Left ventricle myocardium superior (tissue), 1 donor: ENCODE measurements at places on chromosomes 3 and 15.

GRCh38 chr15:42890161-42890913 is 30.2 kb downstream of the TTBK2 start:
- DNase-seq: no peak

DNA sequence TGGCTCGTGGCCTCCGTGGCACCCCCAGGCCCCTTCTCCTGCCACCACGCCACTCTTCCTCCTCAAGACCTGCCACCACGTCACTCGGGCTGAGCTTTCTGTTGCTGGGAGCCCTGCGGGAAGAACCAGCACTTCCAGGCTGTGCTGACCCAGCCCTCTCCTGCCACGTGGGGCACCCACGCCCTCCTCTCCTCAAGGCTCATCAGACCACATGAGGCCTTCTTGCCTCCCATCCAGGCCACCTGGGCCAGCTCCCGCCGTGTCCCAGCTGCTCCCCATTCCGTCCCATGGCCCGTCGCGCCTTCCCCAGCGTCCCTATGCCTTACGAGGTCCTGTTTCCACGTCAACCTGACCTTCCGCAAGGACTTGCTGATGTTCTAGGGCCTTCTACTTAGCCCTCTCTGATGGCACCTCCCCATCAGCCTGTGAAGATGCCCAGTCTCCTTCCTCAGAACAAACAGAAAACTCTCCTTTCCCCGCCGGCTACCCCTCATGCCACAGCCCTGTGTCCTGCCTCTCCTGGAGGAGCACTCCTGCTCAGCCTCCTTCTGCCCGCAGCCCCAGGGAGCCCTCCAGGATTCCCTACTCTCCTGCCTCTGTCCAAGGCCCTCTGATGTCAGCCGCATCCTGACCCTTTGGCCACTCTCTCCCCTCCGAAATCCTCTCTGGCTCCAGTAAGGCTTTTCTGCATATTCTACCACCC is 71.1 kb upstream of the BLM start:
- DNase-seq: no peak

DNA sequence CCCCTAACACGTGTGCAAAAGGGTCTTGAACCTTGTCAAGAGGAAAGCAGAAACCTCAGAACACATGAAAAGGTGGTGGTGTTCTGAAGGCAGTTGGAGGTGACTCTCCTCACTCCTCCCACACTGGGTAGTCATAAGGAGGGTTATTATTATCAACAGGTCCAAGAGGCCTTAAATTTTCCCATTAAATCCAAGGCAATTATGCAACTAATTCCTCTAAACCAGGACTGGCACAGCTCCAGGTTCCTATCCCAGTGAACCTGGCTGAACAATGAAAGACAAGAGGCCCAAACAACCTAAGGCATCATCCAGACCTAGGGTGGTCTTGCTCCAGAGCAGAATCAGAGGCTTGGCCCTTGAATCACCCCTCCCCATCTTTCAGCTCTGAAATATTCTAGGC is 15.0 kb downstream of the MYLK start:
- DNase-seq: no peak

DNA sequence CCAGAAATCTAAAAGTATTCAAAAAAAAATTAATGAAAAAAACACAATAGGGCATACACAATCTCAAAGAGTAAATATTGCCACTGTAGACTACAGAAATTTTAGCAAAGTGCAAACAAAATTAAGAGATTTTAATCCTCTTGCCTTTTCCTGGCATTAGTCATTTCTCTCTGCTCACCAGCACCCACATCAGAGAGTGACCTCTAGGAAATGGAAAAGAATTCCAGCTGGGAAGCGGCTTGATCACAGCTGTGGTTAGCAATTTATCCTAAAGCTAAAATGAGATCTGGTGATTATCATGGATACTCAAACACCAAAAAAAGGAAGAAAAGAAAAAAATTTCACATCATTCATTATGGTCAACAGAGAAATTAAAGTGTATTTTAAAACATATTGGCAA is 7.5 kb downstream of the CSNK1G1 start:
- no peak for DNase-seq

GRCh38 chr15:73436613-73437012 is 6.4 kb upstream of the REC114 start:
- DNase-seq: no peak

DNA sequence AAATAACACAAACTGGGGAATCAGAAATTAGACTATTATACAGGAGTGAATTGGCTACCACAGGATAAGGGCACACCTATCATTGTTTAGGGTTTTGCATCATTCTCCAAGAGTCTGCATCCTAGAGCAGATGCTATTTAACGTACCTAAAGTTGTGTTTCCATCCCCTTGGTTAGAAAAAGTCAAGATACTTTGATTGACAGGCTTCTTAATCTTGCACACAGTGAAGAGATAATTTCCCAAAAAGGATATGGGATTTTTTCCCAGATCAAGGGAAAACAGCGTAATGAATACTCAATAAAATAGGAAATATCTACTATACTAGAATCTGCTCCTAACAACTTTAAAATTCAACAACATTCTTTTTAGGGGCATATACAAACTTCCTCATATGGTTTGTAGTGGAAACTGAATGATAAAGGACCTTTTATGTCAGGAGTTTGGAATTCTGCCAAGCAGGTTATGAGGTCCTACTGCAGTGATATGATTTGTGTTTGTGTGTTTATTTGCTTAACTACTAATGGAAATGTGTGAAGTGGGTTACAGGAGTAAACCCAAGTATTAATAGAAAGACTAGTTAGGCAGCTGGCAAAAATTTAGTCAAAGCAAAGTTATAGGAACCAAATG is 124.1 kb upstream of the MME start:
- no peak for DNase-seq

GRCh38 chr15:77091097-77091496 is 20.2 kb upstream of the TSPAN3 start:
- no peak for DNase-seq

DNA sequence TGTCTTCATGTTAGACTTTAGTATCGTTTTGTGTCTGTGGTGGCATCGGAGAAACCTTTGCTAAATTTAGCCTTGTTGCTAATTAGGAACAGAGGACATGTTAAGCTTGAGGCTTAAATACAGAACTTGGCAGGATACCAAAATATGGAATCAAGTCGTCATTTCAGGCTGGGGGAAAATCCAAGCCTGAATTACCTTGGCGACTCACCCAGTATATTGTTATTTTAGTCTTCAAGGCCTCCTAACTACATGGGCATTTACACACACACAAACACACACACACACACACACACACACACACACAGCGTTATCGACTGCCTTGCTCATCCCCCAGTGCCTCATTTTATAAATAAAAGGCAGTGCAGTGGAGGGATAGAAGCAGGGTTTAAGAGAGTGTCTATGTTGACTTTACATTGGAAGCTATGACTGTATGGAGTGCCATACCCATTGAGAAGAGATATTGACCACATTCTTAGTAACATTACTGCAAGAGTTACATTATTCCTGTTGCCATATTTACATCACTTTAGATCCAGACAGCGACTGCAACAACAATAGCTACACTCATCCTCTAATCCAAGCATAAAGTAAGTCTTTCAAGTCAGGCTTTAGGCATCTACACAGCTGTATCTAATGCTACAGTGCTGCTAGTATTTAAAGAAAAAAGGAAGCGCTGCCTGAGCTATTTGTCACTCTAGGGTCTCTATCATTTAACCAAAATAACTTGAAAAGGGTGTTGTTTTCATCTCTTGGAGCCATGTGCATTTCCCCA is 210.8 kb upstream of the SEMA6D start:
- DNase-seq: no peak

GRCh38 chr15:66651913-66652642 is 50.0 kb upstream of the SMAD6 start:
- no peak for DNase-seq

- DNase-seq: no peak
Observed at GRCh38 chr15:61064651-61065050, 164.5 kb downstream of the RORA start.

- no peak for DNase-seq
Observed at GRCh38 chr3:32626631-32627030, 56.0 kb upstream of the DYNC1LI1 start.

DNA sequence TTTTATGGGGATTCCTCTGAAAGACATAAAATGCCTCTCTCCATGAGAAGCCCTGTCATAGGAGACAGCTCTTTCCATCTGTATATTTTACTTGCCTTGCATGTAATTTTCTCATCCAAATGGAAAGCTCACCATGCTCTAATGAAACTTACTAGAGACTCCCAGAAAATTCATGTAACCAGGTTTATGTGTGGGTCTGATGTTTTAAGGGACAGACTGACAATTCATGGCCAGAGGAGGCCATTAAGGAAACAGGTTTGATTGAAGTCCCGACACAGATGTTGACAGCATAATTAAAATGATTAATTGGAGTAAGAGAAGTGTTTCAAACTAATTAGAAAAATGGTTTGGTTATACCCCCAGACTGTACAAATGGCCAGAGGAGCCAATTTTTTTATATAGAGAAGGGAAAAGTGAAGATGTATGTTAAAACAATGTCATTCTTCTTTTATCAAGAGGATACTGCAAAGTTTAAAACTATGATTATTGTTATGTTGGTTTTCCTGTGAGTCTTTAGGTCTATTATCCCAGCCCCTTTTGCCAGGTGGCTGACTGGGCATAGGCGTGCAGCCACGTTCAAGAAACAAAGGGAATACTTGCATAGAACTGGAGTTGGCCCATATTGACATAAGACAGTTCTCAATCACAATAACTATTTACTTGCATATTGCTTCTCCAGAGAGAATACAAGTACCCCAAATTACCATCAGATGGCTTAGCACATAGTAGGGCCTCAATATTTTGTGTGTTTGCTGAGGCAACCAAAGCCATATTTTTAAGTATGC is 64.8 kb downstream of the RBMS3 start:
- no peak for DNase-seq

DNA sequence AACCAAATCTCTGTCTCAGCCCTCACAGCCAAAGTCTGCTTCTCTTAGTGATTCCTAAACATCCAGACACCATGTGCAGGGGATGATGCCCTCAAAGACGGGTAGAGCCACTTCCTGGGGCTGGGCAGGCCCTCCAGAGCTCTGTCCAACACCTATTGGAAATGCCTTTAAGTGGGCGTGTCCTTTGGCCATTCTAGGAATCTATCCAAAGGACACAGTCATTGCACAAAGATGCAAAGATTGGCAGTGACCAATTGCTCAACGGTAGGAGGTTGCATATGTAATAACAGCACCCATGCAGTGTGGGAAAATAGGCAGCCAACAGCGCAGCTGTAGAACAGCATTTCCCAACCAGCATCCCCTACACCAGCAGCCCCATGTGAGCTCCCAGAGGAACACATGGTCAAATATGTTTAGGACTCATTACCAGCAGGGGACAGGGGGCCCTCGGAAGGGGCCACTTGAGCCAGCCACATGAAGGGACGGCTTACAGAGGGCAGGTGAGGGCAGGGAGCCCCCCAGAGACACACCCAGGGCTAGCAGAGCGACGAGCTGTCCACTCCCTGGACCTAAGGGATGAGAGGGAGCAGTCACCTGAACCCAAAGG is 142.8 kb upstream of the IQSEC1 start:
- peak; percentile 26 for DNase-seq

DNA sequence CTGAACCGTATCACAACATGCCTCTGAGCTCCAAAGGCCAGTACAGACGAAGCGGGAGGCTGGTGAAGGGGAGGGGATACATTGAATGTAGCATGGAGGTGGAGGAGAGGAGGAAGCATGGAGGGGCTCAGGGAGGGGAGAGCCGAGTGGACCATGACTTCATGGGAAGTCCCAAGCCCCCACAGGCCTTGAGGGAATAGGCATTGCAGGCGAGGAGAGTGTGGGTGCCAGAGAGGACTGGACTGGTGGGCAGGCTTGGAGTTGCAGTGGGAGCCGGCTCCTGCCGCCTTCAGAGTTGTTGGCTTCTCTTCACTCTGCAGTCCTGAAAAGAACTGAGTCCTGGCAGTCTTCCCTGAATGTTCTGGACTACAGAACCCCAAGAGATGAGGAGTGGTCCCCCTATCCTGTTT is 3.3 kb upstream of the RNU6-1 start:
- DNase-seq: no peak

DNA sequence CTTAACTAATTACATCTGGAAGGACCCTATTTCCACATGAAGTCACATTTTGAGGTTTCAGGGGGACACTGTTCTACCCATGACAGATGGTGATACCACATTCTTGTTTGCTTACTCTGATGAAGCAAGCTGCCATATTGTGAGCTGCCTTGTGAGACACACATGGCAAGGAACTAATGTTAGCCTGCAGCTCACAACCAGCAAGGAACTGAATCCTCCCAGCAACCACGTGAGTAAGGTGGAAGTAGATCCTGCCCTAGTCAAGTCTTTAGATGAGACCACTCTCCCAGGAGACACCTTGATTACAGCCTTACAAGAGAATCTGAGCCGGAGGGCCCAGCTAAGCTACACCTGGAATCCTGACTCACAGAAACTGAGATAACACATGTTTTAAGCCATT is 160.1 kb downstream of the PDE8A start:
- no peak for DNase-seq

GRCh38 chr15:57594479-57594878 is 2.8 kb downstream of the MYZAP start:
- DNase-seq: no peak

- peak; percentile 87 for DNase-seq
Observed at GRCh38 chr3:149536429-149536828, 61.9 kb downstream of the TM4SF4 start.

DNA sequence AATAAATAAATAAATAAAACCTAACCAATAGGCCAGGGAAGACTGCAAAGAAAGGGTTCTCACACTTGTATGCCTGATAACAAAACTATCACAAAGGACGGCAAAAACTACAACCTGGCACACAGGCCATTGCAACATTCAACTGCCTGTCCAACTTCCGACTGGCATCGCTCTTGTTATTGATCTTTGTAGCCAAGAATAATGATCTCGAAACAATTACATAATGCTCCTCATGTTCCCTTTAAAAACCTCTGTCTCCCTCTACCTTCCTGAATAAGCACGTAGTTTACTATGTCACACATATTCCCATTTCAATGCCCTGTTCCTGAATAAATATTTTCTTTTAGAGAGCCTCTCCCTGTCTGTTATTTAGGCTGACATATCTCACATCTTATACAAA is 74.3 kb downstream of the B3GNT5 start:
- no peak for DNase-seq

GRCh38 chr15:38441130-38441519 is 12.8 kb upstream of the FAM98B start:
- DNase-seq: no peak

GRCh38 chr3:120013481-120013880 is 80.8 kb downstream of the GSK3B start:
- DNase-seq: no peak

- DNase-seq: peak; percentile 94
Observed at GRCh38 chr3:39051649-39052561, at the start of the genes SCN11A and WDR48. Gene SCN11A, minus strand, starts transcription at chr3:39051944. Its CDS starts 101,582 bp downstream, at chr3:38950362. Gene WDR48, plus strand, starts transcription at chr3:39052016. Its CDS starts 10 bp downstream, at chr3:39052026.

- no peak for DNase-seq
Observed at GRCh38 chr3:123552095-123552714, 32.6 kb downstream of the HACD2 start.

DNA sequence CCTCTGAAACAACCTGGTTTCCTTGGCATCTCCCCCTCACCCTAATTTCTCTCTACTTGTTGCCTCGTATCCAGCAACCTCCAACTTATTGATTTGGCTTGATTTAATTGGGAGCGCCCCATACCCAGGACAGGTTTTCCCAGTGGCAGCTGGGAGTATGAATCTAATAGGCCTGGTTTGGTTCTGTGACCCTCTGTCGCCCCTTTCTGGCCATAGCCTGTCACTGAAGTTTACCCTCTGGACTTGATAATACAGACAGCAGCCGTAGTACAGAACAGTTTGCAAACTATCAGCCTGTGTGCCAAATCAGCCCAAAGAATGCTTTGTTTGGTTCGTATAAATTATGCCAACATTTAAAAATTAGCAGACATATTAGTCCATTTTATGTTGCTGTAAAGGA is 525.1 kb upstream of the GOLIM4 start:
- DNase-seq: no peak
